ENCODE measurements at places on chromosomes 13 and 19.

GRCh38 chr19:17680230-17680722 is 7.9 kb downstream of the UNC13A start:
- no peak for DNase-seq

GRCh38 chr13:99528547-99528946 is 27.3 kb downstream of the TM9SF2 start:
- DNase-seq = no peak

DNA sequence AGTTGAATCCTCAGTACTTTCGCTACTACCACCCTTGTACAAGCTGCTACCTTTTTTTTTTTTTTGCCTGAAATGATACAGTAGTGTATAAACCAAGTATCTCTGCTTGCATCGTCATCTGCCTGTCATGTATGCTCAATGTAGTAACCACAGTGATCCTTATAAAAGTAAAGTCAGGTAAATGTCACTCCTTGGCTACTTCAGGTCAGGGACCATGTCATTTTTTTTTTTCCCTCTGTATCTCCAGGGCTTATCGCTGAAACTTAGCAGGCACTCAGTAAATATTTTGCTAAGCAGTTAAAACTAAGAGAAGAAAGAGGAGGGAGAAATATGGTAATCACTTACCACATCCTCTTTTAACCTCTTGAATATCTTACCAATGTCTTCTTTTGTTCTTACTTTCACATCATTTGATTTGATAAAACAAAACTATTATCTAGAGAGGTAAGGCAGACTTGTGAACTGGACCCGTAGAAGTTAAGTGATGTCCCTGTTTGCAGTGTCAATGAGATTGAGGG is 96.8 kb upstream of the KLF12 start:
- no peak for DNase-seq

- no peak for DNase-seq
These were observed 930.3 kb upstream of the PCDH9 start for GRCh38 chr13:68160466-68160865.

DNA sequence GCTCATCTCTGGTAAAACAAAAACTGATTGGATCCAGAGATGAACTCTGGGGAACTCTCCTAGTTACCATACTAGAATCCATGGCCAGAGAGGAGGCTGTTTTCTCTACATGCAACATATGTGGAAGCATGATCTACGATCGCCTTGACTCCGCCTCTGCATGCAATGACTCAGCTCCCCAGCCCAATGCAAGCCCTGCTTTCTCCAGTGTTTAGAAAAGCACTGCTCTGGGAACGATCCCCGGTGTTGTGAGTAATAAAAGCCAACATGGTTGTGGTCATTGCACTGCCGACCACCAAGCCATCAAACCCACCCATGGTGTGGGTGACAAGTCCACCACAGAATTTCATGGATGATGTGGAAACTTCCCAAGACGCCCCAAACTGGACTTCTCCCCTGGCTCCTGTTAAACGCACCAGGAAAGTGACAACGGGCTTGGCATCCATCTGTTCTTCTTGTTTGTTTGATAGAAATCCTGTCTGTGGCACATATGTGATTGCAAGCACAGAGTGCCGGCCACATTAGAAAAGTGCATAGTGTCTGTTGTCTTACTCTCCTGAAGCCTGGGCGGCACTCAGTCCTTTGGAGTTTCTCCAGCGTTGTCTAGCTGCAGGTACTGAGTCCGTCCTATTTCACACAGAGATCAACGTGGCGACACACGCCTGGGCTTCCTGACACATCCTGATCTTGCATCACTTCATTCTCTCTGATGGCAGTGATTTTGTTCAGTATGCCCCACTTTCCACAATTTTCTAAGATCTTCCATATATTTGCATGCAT is 36.4 kb upstream of the VSTM2B start:
- no peak for DNase-seq

GRCh38 chr13:113433391-113433916 is 19.8 kb downstream of the ADPRHL1 start:
- DNase-seq = no peak

- no peak for DNase-seq
These were observed 231.2 kb downstream of the ZIC5 start for GRCh38 chr13:99740251-99740979.

GRCh38 chr19:34317311-34317927 is 47.6 kb upstream of the GPI start:
- no peak for DNase-seq

Data from epithelial cell of prostate (primary cell).